Endothelial cell of umbilical vein (primary cell): ENCODE measurements at places on chromosomes 13 and 19. TPM values are rescaled to one million over a fixed set of nuclear protein-coding genes. Genes with fewer than 3 reads are reported as not detected.

DNA sequence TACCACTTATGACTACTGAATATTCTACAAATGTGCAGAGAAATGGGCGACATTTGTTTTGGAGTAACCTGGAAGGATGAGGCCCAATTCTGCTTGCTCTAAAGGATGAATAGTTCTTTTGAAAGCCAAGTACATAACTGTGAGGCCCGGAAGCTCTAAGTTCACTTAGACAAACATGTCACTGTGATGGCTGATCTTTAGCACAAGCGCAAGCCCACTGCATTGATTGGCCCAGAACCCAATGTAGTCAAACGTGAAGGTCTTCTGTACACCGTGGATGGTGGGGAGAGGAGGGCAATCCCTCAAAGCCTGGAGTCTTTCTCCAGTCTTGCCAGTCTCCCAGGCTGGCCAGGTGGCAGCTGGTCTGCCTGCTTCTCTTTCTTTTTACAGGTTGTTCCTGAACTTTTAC lies 139.6 kb downstream of the RFC3 start:
- H3K4me3 ChIP-seq, result no peak overlapping the region
- no peaks in the 10 kb centered on the region for H3K4me1 ChIP-seq
- no peaks in the 10 kb centered on the region for H3K36me3 ChIP-seq
- no peaks in the 10 kb centered on the region for H3K27me3 ChIP-seq
- DNase-seq, result no peak
- H3K27ac ChIP-seq, result no peak overlapping the region

- no peaks in the 10 kb centered on the region for H3K4me1 ChIP-seq
- DNase-seq, result no peak
- H3K27ac ChIP-seq, result no peak overlapping the region
- no peaks in the 10 kb centered on the region for H3K27me3 ChIP-seq
Measured at GRCh38 chr19:2014731-2015607, 545 bp downstream of the BTBD2 start.

DNA sequence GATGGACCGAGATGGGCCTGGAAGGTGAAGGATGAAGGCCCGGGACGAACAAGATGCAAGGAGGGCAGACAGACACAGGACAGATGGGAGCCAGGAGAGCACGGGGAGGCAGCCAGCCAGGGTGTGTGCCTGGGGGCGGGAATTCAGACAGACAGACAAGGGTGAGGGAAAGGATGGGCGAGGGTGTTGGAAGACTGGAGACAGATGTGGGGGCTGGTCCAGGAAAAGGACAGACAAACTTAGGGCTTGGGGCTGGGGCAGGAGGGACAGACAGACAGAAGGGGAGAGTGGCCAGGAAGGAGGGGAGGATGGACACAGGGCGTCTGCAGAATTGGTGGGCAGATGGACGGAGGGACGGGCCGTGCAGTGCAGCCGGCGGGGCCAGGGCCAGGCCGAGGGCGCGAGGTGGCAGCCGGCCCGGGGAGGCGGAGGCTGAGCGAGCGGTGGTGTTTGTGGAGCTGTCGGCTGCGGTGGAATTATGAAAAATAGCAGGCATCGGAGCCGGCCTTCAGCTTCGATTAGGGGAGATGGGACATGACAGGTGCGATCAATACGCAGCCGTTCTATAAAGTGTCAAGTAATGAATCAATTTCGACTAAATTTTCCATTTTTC lies 4.6 kb upstream of the ERFL start:
- DNase-seq, result no peak
- no peak overlapping the region for H3K4me3 ChIP-seq

DNA sequence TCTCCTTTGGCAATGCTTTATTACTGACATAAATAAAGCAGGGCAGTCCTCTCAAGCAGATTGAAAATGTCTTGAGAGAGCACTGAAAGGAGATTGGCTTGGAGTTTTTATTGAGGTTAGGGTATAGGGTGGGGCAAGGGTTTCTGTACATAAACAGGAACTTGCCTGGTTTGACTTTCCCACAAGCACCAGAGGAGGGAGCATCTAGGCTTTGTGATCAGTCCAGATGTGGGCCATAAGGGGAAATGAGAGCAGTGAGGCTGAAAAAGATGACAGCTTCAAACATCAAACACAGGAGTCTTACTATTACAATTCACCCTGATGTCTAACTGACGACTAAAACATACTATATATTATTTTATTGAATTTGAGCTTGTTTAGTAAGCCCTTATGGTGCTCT lies 260.9 kb downstream of the MTUS2 start:
- no peak overlapping the region for H3K4me3 ChIP-seq
- no peaks in the 10 kb centered on the region for H3K27me3 ChIP-seq
- no peak overlapping the region for H3K27ac ChIP-seq

- H3K27ac ChIP-seq, result no peak overlapping the region
- peaks cover 7% of the 10 kb centered on the region for H3K4me1 ChIP-seq
- DNase-seq, result no peak
Measured at GRCh38 chr13:49300276-49300675, 52.6 kb downstream of the CDADC1 start.

LILRA5 gene
- polyA plus RNA-seq, result not detected in 2 replicates
